ENCODE measurements at places on chromosomes 4 and X.

GRCh38 chrX:84188320-84188834, 378 bp upstream of the RPS6KA6 start:
- DNase-seq, result no peak

DNA sequence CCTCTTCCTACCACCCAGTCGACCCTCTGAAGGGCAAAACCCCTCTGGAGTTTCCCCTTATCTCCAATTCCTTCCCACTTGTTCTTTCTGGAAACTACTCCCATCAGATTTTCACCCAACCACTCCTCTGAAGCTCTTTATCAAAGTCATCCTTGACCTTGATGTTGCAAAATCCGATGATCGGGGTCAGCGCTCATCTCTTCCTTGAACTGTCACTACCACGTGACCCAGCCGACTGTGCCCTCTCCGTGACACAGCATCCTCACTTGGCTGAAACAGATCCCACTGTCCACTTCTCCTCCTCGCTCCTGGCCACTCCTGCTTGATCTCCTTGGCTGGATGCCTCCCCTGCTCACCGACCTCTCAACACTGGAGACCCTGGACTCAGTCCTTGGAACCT, 1.1 kb downstream of the CFAP99 start:
- DNase-seq, result no peak

DNA sequence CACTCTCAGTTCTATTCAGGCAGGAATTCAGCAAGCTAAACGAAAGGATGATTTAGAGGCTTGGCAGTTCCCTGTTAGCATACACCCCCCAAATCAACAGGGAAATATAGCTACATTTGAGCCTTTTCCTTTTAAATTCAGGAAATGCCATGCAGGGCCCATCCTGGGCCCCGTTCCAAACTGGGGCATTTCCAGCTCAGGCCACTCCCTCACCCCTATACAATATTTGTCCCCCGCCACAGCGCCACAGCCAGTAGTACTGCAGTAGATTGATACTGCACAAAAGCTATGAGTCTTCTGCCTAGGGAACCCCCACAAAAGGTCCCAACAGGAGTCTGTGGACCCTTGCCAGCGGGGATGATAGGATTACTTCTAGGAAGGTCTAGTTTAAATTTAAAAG, 102.0 kb upstream of the MAPK10 start:
- DNase-seq, result no peak

- no peak for DNase-seq
Measured at GRCh38 chr4:184370711-184371389, 103.5 kb downstream of the IRF2 start.

- no peak for DNase-seq
Measured at GRCh38 chrX:1134976-1135375, 77.5 kb downstream of the CRLF2 start.

DNA sequence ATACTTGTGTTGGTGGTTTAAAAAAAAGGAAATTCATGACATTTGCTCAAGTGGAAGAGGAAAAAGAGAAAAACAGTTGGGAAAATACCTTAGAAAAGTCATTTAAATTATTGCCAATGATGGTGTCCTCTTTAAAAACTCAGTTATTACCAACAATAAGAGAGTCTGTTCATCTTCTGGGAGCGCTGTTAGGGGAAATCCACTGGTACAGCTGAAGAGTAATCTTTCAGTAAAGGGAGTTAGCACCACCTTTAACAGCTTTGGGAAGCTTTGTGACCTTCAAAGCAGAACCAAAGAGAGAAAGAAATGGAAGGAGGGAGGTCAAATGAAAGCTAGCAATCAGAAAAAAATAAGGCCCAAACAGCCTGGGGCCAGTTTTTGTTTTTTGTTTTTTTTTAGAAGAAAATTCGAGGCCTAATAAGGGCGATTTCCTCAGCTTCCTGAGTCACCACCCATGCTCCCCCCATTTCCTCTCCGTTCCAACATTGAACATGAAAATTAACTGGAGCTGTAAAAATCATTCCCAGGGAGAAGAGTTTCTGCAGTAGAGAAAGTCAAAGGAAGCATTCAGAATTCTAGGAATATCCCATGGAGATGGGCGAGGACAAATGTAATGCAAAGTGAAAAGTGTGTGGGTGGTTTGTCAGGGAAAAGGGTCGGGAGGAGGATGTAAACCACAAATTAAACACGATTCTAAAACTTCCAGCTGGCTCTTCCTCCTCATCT, 115.1 kb downstream of the SH3KBP1 start:
- DNase-seq, result no peak

DNA sequence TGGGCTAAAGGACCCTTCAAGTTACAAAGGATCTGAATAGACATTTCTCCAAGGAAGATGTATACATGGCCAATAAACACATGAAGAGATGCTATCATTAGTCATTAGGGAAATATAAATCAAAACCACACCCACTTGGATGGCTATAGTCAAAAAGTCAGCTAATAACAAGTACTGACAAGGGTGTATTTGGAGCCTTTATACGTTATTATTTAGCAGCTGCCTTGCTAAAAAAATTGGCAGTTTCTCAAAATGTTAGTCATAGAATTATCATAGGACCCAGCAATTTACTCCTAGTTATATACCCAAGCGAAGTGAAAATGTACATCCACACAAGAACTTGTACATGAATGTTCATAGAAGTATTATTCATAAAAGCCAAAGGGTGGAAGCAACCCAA, 112.7 kb upstream of the DUSP21 start:
- DNase-seq, result no peak

GRCh38 chr4:119733431-119733830, 104.8 kb upstream of the PDE5A start:
- no peak for DNase-seq

DNA sequence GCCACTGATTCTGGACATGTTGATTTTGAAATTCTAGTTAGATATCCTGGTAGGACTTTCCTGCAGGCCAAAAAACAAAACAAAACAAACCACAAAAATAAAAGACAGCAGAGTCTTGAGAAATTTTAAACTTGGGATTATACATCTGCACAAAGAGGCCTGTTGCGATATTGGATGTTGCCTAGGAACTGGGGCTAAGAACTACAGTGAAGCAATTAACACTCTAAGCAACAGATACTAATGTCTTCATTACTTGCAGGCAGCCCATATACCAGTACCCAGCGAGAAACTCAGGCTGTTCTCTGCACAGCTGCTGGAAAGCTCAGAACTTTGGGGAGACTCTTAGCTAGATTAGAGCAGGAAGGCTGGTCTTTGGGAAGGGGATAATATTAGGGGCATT, 69.1 kb upstream of the SCOC start:
- DNase-seq, result no peak

GRCh38 chr4:86117705-86118302, 242.0 kb downstream of the MAPK10 start:
- no peak for DNase-seq

DNA sequence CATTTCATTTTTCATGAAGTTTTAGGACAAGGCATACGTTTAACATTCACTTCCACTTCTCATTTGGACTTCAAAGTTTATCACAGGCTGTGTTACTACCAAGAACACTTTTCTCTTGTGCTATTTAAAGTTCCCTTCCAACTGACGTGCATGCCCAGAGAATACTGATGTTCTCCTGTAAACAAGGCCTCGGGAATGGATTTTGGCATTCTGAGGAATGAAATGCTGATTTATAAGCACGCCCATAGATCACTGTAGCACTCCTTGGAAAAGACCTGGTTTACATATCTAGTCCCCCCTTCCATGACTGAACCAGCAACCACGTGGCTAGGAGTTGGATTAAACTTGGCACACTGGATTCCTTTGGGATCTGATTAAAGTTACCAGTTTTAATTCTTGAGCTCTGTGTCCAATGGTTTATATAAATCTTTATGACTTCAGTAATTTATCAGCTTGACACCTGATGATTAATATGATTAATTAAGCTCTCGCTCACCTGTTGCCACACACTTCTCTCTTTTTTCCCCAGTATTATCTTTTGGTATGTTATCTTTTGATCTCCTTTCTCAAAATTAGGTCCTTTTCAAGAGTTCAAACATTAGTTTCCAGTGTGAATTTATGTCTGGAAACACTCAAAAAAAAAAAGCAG, 122.4 kb upstream of the HAND2 start:
- no peak for DNase-seq

- no peak for DNase-seq
Measured at GRCh38 chr4:187415231-187415630, 580.3 kb upstream of the ZFP42 start.

- no peak for DNase-seq
Measured at GRCh38 chr4:139077567-139078355, 62.2 kb downstream of the NOCT start.

GRCh38 chr4:105146276-105147015, at the start of gene TET2:
TET2 (plus strand) TSS chr4:105146876; CDS start chr4:105233943, 87,067 bp downstream.
- peak; percentile 88 for DNase-seq

- no peak for DNase-seq
Measured at GRCh38 chr4:58679886-58680285, 1569.7 kb upstream of the IGFBP7 start.

DNA sequence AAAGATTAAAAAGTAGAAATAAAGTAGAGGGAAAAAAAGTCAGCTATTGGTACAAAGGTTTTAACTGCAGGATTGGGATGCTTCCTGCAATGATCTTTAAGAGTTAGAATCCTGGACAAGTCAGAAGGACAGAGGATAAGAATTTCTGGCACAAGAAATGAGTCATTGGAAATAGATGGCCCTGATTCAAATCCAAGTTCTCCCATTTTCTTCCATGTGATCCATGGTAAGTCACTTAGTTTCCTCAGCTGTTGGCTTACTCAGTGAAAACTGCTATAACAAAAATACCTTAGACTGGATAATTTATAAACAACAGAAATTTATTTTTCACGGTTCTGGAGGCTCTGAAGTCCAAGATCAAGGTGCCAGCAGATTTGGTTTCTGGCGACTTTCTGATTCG, 13.3 kb upstream of the TBC1D19 start:
- DNase-seq, result no peak

DNA sequence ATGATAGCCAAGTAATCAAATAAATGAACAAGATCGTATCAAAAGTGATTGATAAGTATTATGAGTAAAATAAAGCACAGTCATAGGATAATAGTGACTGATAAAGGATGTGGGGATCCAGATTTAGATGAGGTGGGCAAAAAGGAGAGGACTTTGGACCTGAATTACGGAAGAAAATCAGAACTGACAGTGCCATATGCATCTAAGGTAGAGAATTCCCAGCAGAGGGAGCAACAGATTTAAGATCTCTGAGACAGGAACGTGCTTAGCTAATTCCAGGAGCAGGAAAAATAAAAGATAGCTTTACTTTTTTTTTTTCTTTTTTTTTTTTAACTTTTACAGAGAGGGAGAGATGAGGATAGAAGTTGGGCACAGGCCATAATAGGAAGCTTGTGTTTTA, 189.9 kb downstream of the NWD2 start:
- DNase-seq, result no peak

DNA sequence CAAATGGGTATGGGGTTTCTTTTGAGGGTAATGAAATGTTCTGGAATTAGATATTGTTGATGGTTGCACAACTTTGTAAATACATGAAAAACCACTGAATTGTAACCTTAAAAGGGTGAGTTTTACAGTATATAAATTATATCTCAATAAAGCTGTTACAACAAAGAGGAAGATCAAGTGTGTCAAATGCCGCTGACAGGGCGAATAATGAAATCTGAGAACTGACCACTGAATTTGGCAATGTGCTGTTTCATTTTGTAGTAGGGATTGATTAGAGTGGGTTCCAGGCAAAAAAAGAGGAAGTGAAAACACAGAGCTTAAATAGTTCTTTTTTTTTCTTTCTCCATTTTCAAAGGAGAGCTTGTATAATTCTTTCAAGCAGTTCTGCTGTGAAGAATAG, 161.1 kb upstream of the NAP1L5 start:
- no peak for DNase-seq

- DNase-seq, result no peak
Measured at GRCh38 chr4:95998311-95998710, 158.4 kb downstream of the PDHA2 start.

DNA sequence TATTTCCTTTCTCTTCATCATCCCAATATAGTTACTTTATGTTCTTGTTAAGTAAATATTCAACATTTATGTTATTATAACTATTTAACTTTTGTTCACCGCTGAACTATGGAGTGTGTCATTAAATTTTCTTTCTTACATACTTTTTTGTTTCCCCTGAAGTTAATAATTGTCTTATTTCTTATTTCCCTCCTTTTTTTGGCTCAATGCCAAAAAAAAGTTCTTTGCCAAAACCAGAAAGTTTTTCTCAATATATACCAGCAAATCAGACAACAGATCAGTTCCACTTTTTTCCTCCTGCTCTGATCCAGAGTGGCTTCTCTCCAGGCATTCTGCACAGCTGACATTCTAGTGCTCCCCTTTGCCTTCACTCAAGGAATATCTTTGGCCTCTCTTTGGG, 187.0 kb upstream of the PPARGC1A start:
- DNase-seq, result no peak

- DNase-seq, result no peak
Measured at GRCh38 chr4:86098691-86099090, 261.2 kb downstream of the MAPK10 start.

- DNase-seq, result no peak
Measured at GRCh38 chrX:148562846-148563245, 62.4 kb downstream of the AFF2 start.

DNA sequence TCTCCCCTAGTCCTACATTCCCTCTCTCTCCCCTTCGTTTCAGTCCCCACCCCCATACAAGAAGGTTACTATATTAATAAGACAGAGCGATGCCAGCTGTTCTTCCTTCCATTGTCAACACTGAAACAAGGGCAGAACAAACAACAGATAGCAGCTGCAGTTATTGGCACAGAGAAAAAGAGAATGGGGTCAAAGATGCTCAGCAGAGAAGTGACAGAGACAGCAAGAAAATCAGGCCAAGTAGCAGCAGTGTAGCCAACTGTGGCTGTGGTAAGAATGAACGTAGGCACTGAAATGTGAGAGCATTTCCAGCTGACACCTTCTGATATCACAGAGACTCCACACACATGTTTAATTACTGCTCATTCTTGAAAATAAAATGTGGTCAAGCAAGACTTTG, 641.8 kb downstream of the FSTL5 start:
- DNase-seq, result no peak

DNA sequence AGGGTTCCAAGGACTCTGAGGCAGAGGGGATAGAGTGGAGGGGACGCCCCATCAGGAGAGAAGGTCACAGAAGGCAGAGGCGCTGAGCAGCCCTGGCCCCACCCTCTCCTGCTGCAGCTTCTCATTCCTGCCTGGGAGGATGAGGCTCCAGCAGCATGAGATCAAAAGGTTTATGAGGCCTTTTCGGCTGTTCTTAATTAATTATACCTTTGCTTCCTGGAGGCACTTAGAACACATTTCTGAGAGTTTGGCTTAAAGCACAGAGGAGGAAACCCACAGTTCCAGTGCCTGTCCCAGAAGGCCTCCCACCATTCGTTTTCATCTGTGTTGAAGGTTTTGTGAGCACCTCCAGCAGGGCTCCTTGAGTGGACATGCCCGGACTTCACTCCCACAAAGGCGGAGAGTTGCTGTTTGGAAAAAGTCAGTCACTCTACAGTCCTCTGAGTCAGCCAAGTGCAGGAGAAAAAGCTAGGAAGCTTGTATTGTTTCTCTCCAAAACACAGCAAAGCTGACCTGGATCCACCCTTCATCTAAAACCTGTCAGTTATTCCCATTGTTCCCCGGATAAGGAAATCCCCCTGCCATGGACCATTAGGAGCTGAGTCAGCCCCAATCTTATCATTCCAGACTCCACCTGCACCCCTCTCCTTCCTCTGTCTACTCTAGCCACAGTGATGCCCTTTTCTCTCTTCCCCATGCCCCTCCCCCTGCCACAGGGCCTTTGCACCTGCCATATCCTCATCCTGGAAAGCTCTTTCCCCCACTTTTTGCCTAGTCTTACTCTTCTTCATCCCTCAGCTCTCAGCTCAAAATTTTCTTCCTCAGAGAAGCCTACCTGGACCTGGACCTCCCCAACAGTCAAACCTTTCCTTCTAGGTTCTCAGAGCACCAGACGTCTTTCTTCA, 276.8 kb downstream of the FBXW7 start:
- DNase-seq, result no peak

- DNase-seq, result no peak
Measured at GRCh38 chr4:17535906-17536305, 20.9 kb downstream of the CLRN2 start.
